ENCODE measurements at places on chromosomes 2 and 18. TPM values are rescaled to one million over a fixed set of nuclear protein-coding genes. Genes with fewer than 3 reads are reported as not detected.

MGAT4A gene
- not detected for polyA plus RNA-seq

CYP27A1 gene
- polyA plus RNA-seq = 4.5 TPM

POU3F3 gene
- not detected for polyA plus RNA-seq

DSC3 gene
- 0.01 TPM for polyA plus RNA-seq

ALPP gene
- not detected for polyA plus RNA-seq

FER1L5 gene
- polyA plus RNA-seq = 0.15 TPM

PSMA8 gene
- not detected for polyA plus RNA-seq

FOXI3 gene
- not detected for polyA plus RNA-seq

LHCGR gene
- polyA plus RNA-seq = 0.10 TPM

CEP68 gene
- polyA plus RNA-seq = 5.5 TPM

SLC40A1 gene
- polyA plus RNA-seq = 1.3 TPM

TMEFF2 gene
- polyA plus RNA-seq = 3.0 TPM

ANKRD44 gene
- polyA plus RNA-seq = 5.2 TPM

TMEM200C gene
- 2.5 TPM for polyA plus RNA-seq

KLHL41 gene
- 0.10 TPM for polyA plus RNA-seq

VAPA gene
- polyA plus RNA-seq = 164 TPM

RTP5 gene
- polyA plus RNA-seq = not detected

DNER gene
- 0.20 TPM for polyA plus RNA-seq

TMEM178A gene
- 1.1 TPM for polyA plus RNA-seq

PMAIP1 gene
- 30.1 TPM for polyA plus RNA-seq

LIPG gene
- 0.13 TPM for polyA plus RNA-seq

SP140 gene
- polyA plus RNA-seq = 1.4 TPM

MAP4K3 gene
- 13.2 TPM for polyA plus RNA-seq

DSG4 gene
- polyA plus RNA-seq = not detected

ZNF385B gene
- polyA plus RNA-seq = not detected

Measured in IMR-90 (cell line).